Mononuclear cell (primary cell): ENCODE measurements at places on chromosomes 2 and 18. TPM values are rescaled to one million over a fixed set of nuclear protein-coding genes. Genes with fewer than 3 reads are reported as not detected.

The ANKMY1 gene
- 24.1 TPM for total RNA-seq

The UGT1A8 gene
- not detected for total RNA-seq

The ERICH2 gene
- total RNA-seq: not detected

The LCT gene
- 0.10 TPM for total RNA-seq

The UGT1A3 gene
- not detected for total RNA-seq

The MATN3 gene
- not detected for total RNA-seq

The SP140 gene
- total RNA-seq: 96.6 TPM

The MC5R gene
- not detected for total RNA-seq

The RAB10 gene
- 24.5 TPM for total RNA-seq

The DCDC2C gene
- not detected for total RNA-seq

The ANKRD62 gene
- not detected for total RNA-seq

The ALPI gene
- not detected for total RNA-seq

The QPCT gene
- 49.5 TPM for total RNA-seq

The SETBP1 gene
- total RNA-seq: 5.0 TPM

The CRACDL gene
- total RNA-seq: 1.6 TPM

The CRYGD gene
- not detected for total RNA-seq

The SERPINB10 gene
- 5.7 TPM for total RNA-seq

The SLC38A11 gene
- total RNA-seq: 4.3 TPM

The GPR45 gene
- total RNA-seq: not detected

The NLRC4 gene
- 3.0 TPM for total RNA-seq

The ADRA2B gene
- 1.5 TPM for total RNA-seq

The AMER3 gene
- total RNA-seq: not detected

The MPV17 gene
- 30.5 TPM for total RNA-seq

The RSAD2 gene
- 6.8 TPM for total RNA-seq

The STPG4 gene
- 1.2 TPM for total RNA-seq

The KCNS3 gene
- total RNA-seq: not detected

The CCDC148 gene
- 0.42 TPM for total RNA-seq

The LINC00305 gene
- total RNA-seq: not detected

The VWC2L gene
- total RNA-seq: under 0.01 TPM

The SOX11 gene
- total RNA-seq: under 0.01 TPM

The CCDC121 gene
- 0.84 TPM for total RNA-seq

The FBXO15 gene
- total RNA-seq: 0.63 TPM

The CDH2 gene
- not detected for total RNA-seq

The PER2 gene
- total RNA-seq: 18.7 TPM
